Mesenteric fat pad (tissue), 1 donor: ENCODE measurements at places on chromosomes 16 and 17. TPM values are rescaled to one million over a fixed set of nuclear protein-coding genes. Genes with fewer than 3 reads are reported as not detected.

CCL8 gene
- 2.1 TPM for total RNA-seq

UNK gene
- total RNA-seq, result 24.6 TPM

CTF1 gene
- total RNA-seq, result 4.9 TPM

KCNH4 gene
- total RNA-seq, result 0.55 TPM

TP53TG3C gene
- not detected for total RNA-seq

PKMYT1 gene
- 0.58 TPM for total RNA-seq

CRISPLD2 gene
- 256 TPM for total RNA-seq

DPEP3 gene
- total RNA-seq, result 0.16 TPM

CTCF gene
- 26.2 TPM for total RNA-seq

PRR15L gene
- not detected for total RNA-seq

CACNA1H gene
- 2.6 TPM for total RNA-seq

VMO1 gene
- total RNA-seq, result 6.9 TPM

KRT40 gene
- not detected for total RNA-seq

KANSL1 gene
- total RNA-seq, result 67.8 TPM

ANKRD40CL gene
- total RNA-seq, result not detected

BCAR1 gene
- total RNA-seq, result 86.5 TPM

KRTAP4-4 gene
- total RNA-seq, result not detected

SLC52A1 gene
- 0.22 TPM for total RNA-seq

LITAFD gene
- total RNA-seq, result not detected

CD300LF gene
- 2.8 TPM for total RNA-seq

RCVRN gene
- 0.67 TPM for total RNA-seq

NME4 gene
- total RNA-seq, result 139 TPM

CCDC92B gene
- 0.16 TPM for total RNA-seq

CNTNAP1 gene
- total RNA-seq, result 3.7 TPM

KRTAP4-5 gene
- not detected for total RNA-seq

C1QL1 gene
- not detected for total RNA-seq

GSG1L2 gene
- not detected for total RNA-seq

MEFV gene
- total RNA-seq, result 6.0 TPM

KRTAP4-9 gene
- not detected for total RNA-seq

FOXO3B gene
- total RNA-seq, result 2.1 TPM

KRTAP2-3 gene
- not detected for total RNA-seq

JPH3 gene
- 0.16 TPM for total RNA-seq

RAP1GAP2 gene
- total RNA-seq, result 10.4 TPM

CEP295NL gene
- total RNA-seq, result 6.5 TPM

NPIPB13 gene
- 25.7 TPM for total RNA-seq

ENPP7 gene
- 0.26 TPM for total RNA-seq

COQ9 gene
- 39.2 TPM for total RNA-seq

KRTAP9-8 gene
- total RNA-seq, result not detected

CCDC200 gene
- not detected for total RNA-seq

PIK3R6 gene
- total RNA-seq, result 1.6 TPM

ETV4 gene
- 0.48 TPM for total RNA-seq

SRCIN1 gene
- 10.1 TPM for total RNA-seq

NOD2 gene
- total RNA-seq, result 4.5 TPM

CDRT15 gene
- total RNA-seq, result not detected

CXCL16 gene
- total RNA-seq, result 51.3 TPM

MYH8 gene
- not detected for total RNA-seq

PCGF2 gene
- 40.7 TPM for total RNA-seq

SHISA6 gene
- 1.2 TPM for total RNA-seq

AXIN2 gene
- total RNA-seq, result 26.9 TPM

CA7 gene
- total RNA-seq, result not detected

GID4 gene
- total RNA-seq, result 17.4 TPM

ZNF267 gene
- 15.5 TPM for total RNA-seq

ZFP1 gene
- 6.2 TPM for total RNA-seq

GAA gene
- total RNA-seq, result 61.4 TPM

CLDN7 gene
- 5.6 TPM for total RNA-seq

GAN gene
- 10.0 TPM for total RNA-seq

KRT13 gene
- total RNA-seq, result not detected
